ENCODE measurements at places on chromosomes 7 and 10.

DNA sequence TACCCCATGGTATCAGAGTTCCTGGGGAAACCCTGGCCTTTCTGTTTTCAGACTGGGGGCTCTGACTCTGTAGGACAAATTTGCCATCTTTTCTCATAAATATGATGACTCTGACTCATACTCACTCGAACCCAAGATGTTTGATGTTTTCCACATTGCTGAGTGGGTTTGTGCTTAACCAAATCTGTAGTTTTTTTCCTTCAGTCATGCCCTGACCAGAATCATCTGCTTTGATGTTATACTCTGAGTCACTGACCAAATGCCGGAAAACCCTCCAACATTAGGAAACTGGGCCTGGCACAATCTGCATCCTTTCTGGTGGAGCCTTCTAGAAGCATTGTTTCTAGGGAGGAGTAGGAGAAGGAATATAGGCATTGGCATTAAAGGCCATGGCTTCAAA lies 118.7 kb downstream of the C10orf105 start:
- DNase-seq: no peak

DNA sequence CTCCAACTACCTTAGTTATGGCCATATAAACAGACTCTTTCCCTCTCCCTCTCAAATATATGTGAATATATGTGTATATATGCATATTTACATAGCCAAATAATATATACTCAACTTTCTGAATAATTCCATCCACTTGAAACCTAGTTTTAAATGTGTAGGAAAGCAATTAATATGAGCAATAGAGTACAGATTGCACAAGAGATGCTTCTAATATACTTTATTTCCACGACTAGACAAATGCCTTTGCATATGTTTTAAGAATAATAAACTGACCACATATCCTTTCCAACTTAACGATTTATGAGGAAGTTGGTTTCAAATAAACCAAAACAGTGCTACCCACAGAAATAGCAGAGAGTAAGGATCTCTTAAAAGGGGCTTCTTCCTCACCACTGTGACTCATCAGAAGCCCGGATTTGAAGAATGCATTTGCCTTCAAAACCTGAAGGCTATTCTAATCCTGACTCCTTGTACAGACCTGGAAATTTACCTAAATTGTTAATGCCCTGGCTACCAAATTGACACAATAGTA lies 266.3 kb downstream of the AHR start:
- no peak for DNase-seq

DNA sequence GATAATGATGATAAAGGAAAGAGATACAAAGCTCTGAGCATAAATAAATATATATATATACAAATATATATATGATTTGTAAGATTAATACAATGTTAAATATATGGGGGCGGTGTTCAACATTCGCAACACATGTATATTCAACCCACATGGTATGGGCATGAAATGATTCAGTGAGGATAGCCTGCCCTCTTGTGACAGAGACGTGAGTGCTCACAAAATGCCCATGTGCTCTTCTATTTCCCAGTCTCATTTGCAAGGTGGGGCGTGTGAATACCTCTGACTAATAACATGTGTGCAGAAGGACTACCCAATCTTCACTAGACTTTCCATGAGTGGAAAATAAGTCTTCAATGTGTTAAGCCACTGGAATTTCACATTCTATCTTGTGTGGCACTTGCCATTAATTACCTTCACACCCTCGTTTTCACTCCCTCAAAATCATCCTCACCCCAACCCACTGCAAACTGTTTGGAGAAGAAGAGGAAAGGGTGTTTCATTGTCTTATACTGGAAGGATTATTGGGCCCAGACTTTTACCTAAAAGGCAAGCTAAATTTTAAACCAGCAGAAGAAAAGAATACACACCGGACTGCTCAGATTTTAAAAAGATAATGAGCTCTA lies 26.9 kb downstream of the ASAH2 start:
- no peak for DNase-seq

DNA sequence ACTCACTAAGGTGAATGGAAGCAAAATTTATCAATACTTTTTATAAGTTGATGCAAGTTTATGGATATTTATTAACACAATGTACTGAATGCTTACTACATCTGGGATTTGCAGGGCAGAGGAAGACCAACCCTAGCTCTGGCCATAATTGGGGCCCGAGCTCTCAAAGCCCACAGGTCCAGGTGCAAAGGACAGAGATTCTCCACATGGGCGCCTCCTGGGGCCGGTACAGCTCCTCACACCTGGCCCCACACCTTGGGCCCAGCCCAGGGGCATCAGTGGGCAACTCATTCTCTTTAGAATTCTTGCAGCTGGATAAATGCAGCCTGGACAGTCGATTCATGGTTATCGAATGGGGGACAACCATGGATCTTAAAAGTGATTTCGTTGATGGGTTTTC lies 47.1 kb downstream of the CALML3 start:
- DNase-seq: no peak

- no peak for DNase-seq
Measured at GRCh38 chr10:30476511-30477155, 42.6 kb downstream of the MAP3K8 start.

DNA sequence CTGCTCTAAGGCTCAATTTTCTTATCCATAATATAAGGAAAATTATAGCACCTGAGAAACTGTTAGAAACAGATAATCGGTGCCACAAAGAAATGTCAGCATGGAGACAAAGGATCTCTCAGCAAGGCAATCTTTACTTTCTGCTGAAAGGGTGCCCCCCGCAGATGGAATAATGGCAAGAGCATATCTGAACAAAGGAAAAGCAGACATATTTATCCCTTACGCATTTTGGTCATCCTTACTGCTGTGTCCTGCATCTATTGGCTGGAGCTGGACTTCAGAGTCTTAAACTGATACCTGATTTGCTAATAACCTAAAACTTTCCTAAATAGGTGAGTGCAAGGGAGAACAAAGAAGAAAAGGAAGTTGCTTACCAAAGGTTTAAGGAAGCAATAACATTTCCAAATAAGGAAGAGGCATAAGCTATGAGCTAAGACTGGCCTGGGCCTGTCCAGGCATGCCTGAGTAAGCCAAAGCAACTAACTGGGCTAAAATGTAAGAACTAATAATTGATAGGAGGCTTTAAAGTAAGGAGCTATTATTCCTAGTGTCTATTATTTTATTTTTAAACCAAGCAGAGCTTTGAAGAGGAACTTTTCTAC lies 39.6 kb upstream of the ELMO1 start:
- no peak for DNase-seq

- DNase-seq: no peak
Measured at GRCh38 chr7:69746383-69746782, 148.1 kb downstream of the AUTS2 start.

DNA sequence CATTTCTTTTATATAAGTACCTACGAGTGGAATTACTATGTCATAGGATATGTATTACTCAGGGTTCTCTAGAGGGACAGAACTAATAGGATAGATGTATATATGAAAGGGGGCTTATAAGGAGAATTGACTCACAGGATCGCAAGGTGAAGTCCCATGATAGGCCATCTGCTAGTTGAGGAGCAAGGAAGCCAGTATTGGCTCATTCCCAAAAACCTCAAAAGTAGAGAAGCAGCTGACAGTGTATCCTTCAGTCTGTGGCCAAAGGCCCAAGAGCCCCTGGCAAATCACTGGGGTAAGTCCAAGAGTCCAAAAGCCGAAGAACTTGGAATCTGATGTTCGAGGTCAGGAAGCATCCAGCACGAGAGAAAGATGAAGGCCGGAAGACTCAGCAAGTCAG lies 59.8 kb downstream of the GALNT17 start:
- no peak for DNase-seq

DNA sequence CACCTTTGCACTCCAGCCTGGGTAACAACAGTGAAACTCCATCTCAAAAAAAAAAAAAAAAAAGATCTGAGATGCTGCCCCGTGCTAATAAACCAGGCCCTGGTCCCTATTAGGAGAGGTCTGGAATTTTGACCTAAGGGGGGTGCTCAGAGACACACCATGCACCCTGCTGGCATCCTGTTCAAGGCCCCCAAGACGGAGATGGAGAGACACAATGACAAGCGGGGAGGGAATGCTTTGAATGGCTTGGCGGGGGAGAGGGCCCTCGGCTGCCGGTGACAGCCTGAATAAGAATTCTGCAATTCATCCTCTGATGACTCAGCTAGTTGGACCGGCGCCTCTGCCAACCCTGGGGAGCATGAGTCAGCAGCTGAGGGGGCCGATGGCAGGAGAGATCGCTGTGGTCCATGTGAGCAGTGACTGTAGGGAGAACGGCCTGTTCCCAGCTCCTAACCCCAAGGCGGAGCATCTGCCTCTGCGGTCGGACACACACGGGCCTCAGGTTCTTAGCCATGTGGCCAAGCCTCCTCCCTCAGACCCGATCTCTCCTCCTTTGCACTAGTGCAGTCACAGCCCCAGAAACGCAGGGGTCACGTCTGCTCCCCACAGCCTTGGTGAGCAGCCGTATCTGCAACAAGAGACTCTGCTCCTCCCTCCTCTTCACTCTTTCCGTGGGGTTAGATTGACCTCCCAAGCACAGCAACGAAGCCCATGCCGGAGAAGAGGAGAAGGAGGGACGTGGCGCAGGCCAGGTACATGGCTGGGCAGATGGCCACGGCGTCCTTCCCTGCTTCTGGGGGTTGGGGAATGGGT lies 14.9 kb downstream of the TRIM56 start:
- DNase-seq: peak; percentile 96

DNA sequence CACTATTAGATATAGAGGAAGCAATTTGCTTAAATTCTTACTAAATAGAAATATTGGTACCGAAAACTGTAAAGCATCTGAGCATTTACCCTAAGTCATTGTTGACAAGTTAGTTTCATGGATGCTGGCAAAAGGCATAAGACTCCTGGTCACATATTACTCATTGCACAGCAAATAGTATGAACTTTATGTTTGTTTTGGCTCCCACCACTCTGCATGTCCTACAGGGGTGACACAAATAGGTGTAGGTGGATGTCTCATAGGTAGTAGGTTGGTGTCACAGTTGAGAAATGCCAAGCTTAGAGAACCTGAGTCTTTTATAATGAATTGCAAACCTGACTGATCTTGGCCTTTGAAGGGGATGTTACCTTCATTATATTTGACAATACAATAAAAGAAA lies 199.6 kb upstream of the SEMA3D start:
- DNase-seq: no peak

DNA sequence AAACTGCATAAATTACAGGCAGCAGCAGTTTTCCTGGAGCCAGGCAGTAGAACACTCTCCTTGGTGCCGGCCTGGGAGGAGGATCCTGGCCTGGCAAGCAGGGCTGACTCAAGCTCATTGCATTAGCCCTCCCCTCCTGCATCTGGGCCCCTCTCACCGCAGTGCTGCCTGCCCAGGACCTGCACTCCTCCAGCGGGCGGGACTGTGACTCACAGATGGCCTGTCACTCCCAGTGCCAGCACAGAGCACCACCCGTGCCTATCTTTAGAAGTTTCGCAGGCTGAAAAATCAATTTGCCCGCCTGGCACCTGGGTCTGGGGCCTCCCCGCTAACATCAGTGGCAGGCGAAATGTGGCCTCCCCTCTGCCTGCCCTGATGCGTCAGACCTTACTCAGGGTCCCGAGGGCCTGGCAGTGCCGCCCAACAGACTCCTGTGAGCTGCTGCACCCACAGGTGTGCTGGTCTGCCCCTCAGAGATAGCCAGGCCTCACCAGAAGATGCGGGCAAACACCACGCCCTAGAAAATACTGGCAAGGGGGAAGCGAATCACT lies 123.8 kb downstream of the KCNMA1 start:
- DNase-seq: peak; percentile 69

GRCh38 chr7:44607141-44608068 lies 978 bp downstream of the OGDH start:
- DNase-seq: no peak

DNA sequence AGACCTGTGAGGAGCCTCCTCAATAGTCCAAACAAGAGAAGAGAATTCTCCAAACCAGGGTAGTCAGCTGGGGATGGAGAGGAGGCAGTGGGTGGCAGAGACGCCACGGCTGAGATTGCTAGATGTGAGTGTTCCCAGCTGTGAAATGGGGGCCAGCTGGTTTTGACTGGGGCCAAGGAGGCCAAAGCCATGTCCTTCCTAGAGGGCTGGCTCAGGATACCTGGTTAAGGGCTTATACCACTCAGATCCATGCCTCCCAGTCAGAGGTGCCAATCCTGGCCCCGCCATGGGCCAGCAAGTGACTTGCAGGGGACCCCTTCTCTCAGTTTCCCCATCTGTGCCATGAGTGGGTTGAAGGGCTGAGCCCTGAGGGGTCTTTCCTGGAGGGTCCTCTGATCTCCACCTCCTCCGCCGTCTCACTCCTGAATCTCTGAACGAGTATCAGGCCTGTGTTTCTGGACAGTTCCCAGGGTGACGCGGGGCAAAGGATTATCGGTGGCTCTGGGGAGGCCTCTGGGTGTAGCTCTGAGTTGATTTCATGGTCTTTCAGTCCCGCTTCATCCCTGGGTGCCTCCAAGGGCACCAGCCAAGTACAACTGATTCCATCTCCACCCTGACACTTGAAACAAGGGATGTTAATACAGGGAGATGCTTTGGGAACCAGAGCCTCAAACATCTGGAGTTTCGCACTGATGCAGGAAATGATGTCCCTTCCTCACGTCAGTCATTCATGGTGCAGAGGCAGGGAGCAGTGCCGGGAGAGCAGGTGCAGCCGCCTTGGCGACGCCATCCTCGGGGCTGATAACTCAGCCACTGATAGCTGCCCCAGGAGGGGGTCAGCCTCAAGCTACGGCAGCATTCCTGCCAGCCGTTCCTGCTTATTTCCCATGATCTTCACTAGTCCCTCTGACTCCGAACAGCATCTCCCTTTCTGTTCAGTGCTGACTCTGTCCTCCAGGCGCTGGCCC lies 126.7 kb downstream of the RGS10 start:
- DNase-seq: no peak

DNA sequence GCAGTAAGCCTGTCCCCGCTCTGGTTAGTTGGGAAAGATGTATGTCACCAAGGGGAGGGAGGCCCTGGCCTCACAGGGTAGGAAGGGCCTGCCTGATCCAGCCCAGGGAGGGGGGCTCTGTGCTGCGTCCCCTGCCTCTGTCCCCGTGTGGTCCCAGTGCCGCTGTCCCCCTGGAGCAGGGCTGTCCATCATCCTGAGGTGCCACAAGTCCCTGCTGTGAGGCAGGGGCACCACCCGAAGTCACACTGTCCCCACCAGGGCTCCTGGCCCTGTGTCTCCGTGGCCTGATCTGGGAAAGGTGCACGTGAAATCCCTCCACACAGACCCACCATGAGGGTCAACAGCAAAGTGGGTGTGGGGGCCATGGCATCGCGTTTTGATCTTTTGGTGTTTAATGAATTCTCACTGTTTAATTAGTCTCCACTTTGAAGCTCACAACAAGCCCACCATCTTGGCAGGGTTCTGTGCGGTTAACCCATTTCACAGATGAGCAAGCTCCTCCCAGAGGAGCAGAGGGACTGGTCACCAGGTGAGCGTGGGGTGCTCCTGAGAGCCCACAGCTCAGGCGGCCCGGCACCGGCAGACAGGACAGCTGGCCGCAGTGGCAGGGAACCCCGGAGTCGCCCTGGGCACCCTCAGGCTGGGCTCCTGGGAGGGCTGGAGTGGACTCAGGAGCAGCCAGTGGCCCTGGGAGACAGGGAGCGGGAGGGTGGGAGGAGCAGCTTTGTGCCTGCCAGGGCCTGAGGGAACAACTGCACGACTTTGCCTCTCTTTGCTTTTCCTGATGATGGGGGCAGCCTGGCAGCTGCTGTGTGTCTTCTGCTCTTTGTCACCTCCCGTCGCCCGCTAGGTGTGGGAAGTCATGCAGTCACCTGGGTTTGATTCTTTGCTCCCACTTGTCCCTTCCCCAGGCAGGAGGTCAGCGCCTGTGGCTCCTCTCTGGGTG lies 12.0 kb upstream of the CRYGN start:
- DNase-seq: no peak

Measured in thoracic aorta (tissue), 2 donors.